Stimulated activated CD8-positive, alpha-beta memory T cell treated with anti-CD3 and anti-CD28 coated beads, Interleukin-7, amount 100 ng/mL, for 48 hours (primary cell): ENCODE measurements at places on chromosomes 3 and 15.

DNA sequence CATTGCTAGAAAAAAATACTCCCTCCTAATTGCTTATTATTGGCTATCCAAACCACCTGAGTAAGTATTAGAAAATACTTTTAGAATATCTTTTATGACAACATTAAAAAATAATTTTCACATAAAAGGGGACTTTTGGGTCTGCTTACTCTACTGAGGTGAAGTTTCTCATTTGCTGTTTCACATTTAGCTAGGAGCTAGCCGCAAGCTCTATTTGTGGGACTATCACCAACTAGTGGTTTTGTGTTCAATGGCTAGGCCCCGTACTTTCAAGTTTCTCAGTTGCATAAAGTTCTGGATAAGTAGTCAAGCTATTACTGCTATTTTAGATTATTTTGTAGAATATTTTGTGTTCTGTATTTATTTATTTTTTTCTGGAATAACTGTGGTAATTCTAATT lies 244.2 kb upstream of the SLITRK3 start:
- no peak for DNase-seq

DNA sequence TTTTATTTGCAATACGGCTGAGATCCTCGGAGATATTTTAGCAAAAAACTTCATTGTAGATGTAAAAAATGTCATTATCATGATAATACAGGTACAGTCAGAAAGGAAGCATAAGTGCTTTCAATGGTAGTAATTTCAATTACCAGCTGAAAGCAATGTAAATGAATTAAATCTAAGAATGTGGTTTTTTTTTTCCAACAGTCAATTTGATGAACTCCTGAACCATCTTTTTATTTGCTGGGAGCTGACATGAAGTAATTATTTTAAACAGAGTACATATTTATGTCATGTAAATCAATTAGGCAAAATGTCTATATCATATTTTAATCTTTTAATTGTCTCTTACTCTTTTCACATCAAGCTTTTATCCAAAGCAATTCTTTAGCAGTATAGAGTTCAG lies 70.6 kb downstream of the MORC1 start:
- no peak for DNase-seq

DNA sequence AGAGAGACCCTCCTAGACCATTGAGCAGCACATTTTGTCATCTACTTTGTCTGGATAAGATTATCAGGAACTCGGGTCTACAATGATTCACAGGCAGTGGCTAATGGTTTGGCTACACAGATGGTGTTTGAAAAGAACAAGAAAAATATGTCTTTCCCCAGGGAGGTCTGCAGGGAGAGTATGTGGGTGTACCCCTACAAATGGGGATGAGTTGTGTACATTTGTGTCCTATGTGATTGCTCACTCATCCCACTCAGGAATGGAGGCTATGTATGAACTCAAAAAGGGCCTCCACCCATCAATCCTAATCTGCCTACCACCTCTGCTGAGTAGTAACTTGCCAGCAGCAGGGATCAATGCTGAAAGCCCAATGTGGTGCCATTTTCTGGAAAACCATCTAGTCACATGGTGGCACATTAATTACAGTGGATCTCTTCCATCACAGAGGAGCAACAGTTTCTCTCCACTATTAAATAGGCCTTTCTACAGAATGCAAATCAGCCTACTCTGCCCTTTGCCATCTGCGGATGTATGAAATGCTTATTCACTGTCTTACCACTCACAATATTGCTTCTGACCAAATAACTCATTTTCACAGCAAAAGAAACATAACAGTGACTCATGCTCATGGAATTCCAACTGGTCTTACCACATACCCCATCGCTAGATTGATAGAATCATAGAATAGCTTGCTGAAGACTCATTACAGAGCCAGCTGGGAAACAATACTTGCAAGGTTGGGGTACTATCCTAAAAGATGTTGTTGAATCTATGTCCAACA lies 48.3 kb upstream of the TRIM42 start:
- no peak for DNase-seq

DNA sequence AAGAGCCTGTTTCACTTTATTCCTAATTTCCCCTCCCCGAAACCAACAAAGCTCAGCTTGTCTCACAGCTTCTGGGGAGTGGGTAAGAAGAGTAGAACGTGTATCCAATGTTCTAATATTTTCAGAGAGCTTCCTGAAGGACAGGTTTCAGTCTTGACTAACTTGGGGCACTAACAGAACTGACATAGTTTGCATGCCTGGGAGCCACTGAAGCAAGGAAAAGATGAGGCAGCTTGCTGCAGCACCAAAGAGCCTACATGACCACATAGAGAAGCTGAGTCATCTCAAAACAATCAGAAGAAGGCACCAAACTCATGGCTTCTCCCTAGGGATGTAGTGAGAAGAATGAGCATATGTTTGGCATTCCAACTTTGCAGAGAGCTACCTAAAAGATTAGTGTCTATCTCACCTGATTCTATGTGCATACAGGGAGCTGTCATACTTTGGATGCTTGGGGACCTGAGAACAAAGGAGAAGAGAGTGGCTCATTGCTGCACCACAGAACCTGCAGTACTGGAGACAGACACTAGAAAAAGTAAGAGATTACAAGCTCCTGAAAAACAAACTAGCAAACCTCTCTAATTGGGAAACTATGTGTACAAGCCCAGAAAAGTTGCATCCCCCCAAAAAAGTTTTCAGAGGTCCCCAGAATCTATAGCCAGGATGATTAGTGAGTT lies 86.9 kb downstream of the DCLK3 start:
- DNase-seq: no peak

GRCh38 chr3:32719335-32719734 lies 34.3 kb downstream of the CNOT10 start:
- no peak for DNase-seq

DNA sequence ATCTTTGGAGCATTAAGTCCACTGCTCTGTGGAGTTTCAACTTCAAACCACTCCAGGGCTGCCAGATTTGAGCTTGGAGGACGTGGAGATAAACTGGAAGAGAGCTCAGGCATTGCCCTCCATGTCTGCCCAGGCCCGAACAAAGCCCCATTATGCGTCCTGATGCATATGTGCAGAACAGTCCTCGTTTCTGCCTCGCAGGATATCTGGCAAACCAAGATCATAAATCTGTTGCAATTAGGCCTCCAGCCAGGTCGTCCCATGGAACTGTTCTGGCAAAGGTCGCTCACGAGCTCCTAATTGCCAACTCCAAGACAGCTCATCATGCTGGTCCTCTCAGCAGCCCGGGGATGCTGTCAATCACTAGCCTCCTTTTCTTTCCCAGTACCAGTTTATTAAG lies 91.2 kb downstream of the SEMA5B start:
- no peak for DNase-seq

- no peak for DNase-seq
These were observed 272.5 kb downstream of the THSD4 start for GRCh38 chr15:71387810-71388209.

DNA sequence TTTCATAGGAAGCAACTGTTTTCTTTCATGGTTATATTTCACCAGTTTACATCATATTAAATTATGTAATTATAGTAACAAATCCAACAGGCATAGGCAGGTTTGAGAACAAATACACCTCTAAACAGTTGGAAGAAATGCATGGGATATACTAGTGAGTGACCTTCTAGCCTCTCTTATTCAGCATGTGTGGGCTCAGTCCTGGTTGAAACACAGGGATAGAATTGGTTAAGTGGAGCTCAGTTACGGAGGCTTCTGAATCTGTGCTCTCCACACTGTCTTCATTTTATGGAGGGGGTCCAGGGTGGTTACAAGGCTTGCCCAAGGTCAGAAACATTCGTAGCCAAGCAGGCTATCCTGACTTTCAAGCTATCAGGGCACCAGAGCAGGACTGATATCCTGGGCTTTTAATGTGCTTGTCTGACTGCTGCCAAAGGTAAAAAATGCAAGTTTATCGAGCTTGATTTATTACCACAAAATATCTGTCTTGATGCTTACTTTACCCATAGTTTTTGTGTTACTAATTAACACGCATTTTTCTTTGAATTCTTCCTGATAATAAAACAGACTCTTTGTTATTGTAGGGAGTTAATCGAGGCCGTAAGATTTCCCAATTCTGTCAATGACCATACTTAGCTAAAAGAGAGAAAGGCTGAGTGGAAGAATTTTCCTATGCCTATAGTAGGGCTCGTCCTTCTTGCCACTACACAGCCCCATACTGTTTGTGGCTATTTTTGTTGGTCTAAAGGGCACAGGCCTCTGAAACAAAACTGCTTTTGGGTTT lies 89.6 kb downstream of the FILIP1L start:
- no peak for DNase-seq

GRCh38 chr3:98048586-98048985 lies 13.5 kb upstream of the GABRR3 start:
- no peak for DNase-seq

DNA sequence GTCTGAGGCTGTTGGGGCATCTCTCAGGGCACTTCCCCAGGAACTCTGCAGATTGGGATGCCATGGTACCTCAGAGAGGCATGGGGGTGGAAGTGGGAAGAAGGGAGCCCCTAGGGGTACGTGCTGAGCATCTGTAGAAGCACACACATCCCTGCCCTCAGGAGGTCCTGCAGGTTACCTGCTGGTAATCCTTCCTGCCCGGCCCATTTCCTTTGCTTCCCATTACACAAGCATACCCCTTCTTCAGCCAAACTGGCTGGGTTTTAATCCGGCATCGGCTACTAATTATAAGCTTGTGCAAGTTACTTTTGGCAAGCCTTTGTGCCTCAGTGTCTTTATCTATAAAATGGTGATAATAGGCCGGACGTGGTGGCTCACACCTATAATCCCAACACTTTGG lies 3.1 kb upstream of the SMAD6 start:
- DNase-seq: no peak

- DNase-seq: no peak
These were observed 163.0 kb downstream of the TBC1D5 start for GRCh38 chr3:17579289-17580031.

DNA sequence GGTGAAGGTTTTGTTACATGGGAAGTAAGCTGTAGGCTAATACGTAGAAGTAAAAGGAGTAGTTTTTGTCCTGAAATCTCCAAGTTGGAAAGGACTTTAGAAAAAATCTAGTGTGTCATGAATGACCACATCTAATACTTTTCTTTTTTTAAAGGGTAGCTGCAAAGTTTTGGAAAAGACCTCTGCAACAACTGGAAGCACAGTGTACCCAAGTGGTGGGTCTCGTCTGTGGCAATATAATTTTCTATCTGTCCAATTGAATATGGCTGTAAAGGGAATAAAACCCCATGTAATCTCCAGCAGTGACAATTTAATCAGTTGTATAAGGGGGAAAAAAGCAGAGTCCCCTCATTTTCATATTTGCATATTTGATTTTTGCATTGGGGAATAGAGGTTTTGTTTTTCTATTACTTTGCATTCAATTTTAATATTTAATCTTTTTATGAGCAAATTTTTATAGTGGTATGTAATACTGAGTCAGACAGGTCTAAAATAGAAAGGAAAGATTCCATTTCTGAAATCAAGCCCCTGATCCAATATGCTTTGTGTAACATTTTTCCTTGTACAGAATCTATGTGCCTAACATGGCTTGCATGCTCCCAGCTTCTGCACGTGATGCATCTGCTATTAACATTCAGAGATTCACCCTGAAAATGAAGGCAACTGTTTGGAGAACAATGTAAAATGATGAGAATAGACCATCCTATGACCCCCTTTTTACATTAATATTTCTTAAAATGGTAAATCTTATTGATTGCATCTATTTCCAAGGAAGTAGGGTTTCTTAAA lies 531.4 kb downstream of the ZIC1 start:
- DNase-seq: no peak

DNA sequence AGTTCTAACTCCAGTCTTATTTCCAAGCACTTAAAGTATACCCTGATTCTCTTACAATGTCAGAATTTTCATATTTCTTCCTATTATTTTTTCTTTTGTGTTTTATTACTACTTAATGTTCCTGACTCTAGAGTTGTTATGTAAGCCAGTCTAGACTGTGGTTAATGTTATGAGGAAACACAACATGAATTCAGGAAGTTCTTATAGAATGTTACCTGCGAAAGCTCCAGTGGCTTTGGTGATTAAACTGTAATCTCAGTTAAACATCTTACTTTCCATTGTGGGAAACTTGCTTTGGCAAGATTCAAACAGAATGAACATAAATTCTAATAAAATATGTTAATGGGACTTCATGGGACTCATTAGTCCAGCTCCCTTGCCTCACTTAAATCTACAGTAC lies 36.6 kb upstream of the CHL1 start:
- no peak for DNase-seq

GRCh38 chr3:66971245-66971644 lies 26.9 kb upstream of the KBTBD8 start:
- no peak for DNase-seq
